Activated T-helper 1 cell treated with anti-CD3 and anti-CD28 coated beads, Interleukin-2, amount 50 U/mL, for 16 hours (primary cell): ENCODE measurements at places on chromosomes 12 and 14.

DNA sequence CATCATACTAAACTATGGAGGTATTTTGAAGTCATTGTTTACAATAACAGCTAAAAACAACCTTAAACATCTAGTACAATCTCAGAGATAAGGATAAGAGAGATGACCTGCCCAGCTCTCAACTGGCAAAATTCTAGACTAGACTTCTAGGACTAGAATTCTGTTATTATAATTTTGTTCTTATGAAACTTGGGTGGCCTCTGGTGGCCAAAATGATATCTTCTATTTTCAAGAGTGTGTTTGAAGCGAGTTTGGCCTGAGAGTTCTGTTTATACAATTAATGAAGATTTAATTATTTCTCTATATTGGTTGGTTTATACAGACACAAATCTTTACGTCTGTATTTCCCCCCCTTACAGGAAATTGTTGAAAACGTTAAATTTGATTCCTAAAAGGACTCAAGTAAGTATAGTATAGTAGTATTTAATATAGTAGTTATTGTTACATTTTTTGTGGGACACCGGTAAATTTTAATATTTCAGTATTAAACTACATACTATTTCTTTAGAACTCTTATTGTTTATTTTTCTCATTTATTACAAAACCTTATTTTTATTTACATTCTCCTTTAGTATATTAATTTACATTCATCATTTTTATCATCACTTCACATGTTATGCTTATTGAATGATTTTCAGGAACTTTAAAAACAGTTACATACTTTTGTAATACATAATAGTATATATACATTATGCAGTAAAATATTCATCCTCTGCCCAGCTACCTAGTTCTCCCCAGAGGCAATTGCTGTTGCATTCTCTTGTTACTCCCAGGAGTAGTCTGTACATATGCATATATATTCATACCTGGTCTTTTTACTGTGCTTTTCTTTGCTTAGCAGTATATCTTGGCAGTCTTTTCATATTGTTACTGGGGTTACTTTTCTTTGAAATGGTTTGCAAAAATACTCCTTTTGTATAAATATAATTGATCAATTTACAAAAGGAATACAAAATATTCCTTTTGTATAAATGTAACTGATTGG lies 6.6 kb downstream of the PPHLN1 start:
- no peak for DNase-seq

DNA sequence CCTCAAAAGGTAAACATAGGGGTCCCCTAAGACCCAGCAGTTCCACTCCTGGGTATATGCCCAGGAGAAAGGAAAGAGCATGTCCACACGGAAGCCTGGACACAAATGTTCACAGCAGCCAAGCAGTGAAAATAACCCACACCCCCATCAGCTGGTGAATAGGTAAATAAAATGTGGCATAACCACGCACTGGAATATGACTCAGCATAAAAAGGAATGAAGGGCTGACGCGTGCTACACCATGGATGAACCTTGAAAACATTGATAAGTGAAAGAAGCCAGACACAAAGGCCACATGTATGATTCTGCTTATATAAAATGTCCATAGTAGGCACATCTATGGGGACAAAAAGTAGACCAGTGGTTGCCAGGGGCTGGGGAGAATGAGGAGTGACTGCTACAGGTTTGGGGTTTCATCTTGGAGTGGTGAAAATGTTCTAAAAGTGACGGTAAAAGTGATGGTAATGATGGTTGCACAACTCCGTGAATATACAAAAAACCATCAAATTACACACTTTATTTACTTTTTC lies 3.8 kb upstream of the SCARB1 start:
- DNase-seq = no peak

GRCh38 chr12:108852674-108853309 lies 4.6 kb downstream of the SSH1 start:
- DNase-seq = no peak

- no peak for DNase-seq
Measured at GRCh38 chr12:130977046-130977742, 23.5 kb downstream of the ADGRD1 start.

- no peak for DNase-seq
Measured at GRCh38 chr14:39085933-39086332, 17.1 kb downstream of the SEC23A start.

DNA sequence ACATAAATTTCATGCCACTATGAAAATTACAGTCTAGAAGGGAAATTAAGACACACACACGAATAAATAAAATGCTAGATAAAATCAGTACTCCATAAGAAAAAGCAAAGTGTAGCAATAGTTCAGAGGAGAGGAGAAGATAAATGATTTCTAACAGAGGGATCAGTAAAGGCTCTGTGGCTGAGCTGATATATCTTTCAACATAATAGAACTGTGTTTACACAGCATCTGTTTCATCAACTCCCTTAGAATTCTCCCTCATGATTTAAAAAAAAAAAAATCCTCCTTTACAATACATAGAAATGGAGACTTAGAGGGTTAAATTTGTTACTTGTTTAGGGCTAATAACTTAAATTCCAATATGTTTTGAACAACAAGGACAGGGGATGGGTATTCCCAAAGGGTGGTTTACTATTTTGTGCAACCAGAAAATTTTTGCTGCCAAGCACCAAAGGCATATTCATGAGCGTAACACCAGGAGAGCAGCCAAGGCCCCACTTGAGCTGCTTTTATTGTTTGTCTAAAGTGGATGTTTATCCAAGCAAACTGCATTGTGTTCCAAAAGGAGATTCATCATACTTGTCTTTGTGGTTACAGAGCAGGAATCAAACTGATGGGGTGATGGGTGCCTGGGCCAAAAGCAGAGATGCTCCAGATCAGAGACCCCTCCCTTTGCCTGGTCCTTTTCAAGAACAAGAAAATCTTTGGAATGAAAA lies 162.7 kb downstream of the BMP4 start:
- no peak for DNase-seq

GRCh38 chr14:35855876-35856481 lies 29.8 kb downstream of the BRMS1L start:
- DNase-seq = no peak

GRCh38 chr12:71973687-71974086 lies 35.0 kb downstream of the TPH2 start:
- no peak for DNase-seq

- DNase-seq = no peak
Measured at GRCh38 chr12:19779395-19780056, 340.2 kb downstream of the AEBP2 start.

GRCh38 chr12:101695706-101696105 lies 1.7 kb upstream of the CHPT1 start:
- no peak for DNase-seq

DNA sequence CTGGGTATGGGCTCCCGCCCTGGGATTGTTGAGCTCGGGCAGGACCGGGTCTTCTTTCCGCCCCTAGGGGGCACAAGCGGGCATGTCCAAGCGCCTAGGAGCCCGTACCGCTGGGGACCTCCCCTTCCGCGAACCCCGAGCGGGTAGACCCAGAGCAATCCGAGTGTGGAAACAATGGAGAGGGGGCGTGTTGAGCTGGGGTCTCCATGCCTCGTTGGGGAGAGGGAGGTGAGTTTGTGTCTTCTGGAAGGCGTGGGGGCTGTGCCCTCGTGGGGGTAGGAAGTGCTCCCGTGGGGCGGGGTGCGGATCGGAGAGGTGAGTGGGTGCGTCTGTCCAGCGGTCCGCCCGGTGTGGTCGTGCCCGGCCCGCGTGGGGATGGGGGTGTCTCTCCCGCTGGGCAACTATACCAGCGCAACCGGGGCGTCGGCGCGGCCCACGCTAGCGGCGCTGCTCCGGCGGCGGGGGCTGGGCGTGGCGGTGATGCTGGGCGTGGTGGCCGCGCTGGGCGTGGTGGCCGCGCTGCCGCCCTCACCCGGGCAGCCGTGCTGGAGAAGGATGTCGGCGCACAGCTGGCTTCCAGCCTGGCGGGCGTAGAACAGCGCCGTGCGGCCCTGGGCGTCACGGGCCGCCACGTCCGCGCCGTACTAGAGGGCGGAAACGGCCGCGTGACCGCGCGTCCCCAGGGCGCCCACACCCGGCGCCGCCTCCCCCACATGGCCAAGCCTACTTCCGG lies 12.2 kb downstream of the AGAP2 start:
- no peak for DNase-seq

DNA sequence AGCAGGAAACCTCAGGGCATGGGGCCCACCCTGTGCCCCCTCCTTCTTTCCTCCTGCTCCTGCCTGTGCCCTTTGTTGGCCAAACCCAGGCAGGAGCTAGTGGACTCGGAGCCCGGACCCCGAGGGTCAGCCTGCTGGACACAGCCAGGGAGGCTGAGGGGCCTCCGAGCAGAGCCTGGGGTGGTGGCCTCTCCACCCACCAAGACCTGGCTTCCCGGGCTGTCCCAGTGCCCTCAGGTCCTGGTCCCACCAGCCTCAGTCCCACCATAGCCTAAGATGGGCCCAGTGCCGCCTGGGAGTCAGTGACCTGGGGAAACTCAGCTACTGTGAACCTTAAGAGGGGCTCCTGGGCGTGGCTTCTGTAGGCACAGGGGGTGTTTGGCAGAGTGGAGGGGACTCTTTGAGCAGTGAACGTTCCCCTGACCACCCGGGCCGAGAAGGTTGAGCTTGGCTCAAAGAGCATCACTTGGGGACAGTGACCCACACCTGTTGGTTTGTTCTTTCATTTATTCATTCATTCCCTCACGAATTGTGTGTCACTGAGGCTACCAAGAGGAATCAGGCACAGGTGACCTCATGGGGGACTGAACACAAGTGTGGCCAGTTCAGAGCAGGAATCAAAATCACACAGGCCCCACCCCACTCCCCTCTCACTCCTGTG lies 266.1 kb downstream of the ADGRD1 start:
- DNase-seq = no peak

DNA sequence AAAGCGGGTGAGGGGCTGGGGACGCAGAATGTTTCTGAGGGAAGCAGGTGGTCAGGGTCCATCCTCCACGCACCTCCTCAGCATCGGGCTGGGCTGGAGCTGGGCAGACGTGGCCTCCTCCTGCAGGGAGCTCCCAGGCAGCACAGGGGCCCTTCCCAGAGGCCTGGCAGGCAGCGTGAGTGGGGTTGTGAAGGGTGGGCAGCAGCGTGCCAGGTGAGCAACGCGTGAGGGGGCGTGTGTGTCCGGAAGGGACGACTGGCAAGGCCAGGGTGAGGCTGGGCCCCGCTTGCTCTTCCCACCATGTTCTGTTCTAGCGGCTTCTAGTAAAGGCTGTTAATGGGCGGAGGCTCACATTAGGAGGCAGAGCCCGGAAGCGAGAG lies 17.1 kb downstream of the ANKRD9 start:
- DNase-seq = no peak

GRCh38 chr12:9646794-9647781 lies 22.4 kb upstream of the CLEC2D start:
- no peak for DNase-seq

- no peak for DNase-seq
Measured at GRCh38 chr12:120529641-120530417, 871 bp upstream of the COQ5 start.

- no peak for DNase-seq
Measured at GRCh38 chr14:72416081-72416849, 477.6 kb downstream of the DPF3 start.

GRCh38 chr12:113226696-113227568 lies 5.7 kb downstream of the TPCN1 start:
- no peak for DNase-seq

DNA sequence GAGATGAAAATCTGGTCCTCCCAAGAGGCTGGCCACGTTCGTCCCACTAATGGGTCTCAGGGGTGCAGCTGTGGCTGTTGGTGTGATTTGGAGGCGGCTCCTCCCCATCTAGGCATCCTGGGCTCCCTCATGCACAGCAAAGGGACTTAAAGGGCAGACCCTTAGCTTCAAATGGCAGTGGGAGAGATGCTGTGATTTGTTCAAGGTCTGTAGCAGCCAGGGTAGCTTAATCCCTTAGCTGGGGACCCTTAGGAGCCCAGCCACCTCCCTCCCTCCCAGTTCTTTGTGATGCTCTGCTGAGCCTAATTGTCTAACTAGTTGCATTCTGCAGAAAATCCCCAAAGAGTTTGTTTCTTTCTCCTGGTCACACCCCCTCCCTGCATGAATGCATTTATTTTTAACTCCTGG lies 18.3 kb downstream of the DYRK4 start:
- DNase-seq = no peak

DNA sequence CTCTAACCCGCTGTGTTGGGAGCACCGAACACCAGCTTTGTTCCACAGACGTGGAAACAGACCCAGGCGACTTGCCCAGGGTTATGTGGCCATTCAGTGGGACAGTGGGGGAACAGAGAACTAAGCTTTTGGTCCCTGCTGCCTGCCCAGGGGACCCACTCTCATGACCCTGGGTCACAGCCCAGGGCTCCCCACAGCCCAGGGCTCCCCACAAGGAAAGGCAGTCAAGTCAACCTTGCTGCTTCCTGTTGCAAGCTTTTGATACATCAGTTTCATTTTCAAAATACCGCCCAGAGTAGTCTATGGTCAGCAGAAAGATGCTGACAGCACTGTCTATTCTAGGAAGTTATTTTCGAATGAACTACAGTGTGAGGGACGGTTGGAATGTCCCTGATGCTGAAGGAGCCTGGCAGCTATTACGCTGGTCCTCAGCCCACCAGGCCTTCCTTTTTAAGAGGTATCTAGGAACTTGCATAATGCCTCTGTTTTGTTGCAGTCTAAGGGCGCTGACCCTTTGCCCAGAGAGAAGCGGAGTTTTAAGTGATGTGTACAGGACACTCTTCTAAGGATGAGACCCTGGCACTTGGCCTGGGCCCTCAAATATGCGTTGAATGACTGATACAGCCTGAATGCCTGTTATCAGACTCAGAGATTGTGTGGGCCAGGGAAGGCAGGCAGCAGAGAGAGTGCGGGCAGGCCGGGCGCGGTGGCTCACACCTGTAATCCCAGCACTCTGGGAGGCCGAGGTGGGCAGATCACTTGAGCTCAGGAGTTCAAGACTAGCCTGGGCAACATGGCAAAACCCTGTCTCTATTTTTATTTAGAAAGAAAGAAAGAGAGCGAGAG lies 12.6 kb upstream of the TTC7B start:
- no peak for DNase-seq

DNA sequence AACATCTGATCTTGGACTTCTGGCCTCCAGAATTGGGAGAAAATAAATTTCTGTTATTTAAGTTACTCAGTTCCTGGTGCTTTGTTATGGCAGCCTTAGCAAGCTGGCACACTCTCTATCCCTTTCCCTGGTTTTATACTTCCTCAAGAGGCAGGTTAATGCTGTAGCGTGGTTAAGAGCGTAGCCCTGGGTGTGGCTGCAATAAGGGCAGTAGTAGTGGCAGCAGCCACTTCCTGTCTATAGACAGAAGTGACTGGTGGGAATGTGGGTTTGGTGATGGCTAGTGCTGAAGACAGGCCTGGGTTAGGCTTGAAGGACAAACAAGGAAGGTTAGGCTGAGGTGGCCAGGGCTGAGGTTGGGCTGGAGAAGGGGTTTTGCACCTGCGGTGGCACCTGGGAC lies 3.6 kb upstream of the LGALS3 start:
- DNase-seq = no peak

GRCh38 chr12:27343255-27344000 lies 10.8 kb downstream of the BMAL2 start:
- DNase-seq = no peak
